ENCODE measurements at places on chromosomes 4 and X.

DNA sequence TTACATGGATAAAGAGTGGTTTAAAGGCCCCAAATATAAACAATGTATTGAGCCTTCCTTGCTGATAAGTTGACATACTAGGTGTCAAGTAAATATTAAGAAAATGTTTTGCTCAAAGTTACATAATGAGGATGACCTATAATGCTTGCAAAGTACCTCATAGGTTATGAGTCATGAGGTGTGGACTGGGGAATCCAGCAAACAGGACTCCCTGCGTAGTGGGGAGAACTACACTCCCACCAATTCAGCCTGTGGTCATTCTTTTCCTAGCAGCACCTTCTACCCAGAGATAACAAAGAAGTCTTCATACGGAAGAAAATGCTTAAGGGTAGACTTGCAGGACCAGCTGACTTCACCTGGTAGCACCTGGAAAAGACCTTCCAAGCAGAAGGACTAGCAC lies 418.9 kb upstream of the CPEB2 start:
- no peak for DNase-seq

GRCh38 chr4:155948541-155948940 lies 5.1 kb downstream of the CTSO start:
- DNase-seq: no peak

GRCh38 chr4:118801895-118802575 lies 33.9 kb downstream of the SEC24D start:
- no peak for DNase-seq

GRCh38 chrX:114581528-114582263 lies 2.2 kb upstream of the HTR2C start:
- DNase-seq: no peak

DNA sequence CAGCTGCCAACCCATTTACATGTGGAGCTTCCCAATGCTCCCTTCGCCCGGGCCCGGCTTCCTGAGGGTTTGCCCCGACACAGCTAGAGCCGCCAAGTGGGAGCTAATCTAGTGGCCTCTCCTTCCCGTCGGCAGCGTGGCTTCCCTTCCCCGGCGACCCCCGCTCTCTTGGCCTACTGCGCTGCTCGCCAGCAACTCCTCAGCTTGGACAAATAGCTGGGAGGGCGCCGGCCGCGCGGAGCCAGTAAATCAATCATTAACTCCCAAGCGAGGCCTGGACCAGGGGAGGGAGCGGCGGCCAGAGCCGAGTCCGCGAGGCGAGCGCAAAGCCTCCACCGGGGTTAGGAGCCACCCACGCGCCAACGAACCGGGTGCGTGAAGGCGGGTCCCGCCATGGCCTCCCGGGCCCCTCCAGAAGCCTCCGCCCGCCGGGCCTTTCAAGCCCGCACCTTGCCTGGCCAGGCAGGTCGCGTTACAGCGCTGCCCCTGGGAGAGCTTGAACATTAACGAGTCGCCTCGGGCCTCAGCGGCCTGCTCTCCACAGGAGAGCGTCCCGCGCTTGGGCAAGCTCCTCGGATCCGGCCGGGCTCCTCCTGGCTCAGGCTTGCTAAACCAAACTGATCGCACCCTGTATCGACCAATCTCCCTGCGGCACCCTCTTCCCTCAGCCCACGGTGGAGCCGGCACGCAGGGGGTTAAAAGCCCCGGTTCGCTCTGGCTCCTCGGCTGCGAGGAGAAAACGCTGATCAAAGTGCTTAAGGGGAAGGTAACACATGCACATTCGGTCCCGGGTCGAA lies 10.6 kb upstream of the BCOR start:
- no peak for DNase-seq

- DNase-seq: no peak
Measured at GRCh38 chrX:45322820-45323219, 122.1 kb upstream of the DIPK2B start.
